Activated CD8-positive, alpha-beta T cell treated with anti-CD3 and anti-CD28 coated beads, Interleukin-2, amount 10 ng/mL, durations not matched to agents 7 days and 5 days (primary cell): ENCODE measurements at places on chromosomes 5 and 9.

DNA sequence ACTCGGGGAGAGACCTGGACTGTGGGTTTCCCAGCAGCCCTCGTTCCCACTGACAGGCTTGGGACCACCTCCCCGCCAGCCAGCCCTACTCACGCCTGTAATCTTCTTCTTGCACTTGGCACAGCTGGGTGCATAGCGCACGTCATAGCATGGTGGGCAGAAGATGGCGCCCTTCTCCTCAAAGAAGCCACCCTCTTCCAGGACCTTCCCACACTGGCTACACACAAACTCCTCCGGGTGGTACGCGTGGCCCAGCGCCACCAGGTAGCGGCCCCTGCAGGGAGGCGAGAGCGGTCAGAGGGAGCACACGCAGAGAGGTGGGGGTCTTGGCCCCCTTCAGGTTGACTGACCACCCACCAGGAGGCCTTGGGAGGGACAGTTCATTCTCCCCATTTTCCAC is 9.4 kb downstream of the PDLIM7 start:
- no peak for DNase-seq

DNA sequence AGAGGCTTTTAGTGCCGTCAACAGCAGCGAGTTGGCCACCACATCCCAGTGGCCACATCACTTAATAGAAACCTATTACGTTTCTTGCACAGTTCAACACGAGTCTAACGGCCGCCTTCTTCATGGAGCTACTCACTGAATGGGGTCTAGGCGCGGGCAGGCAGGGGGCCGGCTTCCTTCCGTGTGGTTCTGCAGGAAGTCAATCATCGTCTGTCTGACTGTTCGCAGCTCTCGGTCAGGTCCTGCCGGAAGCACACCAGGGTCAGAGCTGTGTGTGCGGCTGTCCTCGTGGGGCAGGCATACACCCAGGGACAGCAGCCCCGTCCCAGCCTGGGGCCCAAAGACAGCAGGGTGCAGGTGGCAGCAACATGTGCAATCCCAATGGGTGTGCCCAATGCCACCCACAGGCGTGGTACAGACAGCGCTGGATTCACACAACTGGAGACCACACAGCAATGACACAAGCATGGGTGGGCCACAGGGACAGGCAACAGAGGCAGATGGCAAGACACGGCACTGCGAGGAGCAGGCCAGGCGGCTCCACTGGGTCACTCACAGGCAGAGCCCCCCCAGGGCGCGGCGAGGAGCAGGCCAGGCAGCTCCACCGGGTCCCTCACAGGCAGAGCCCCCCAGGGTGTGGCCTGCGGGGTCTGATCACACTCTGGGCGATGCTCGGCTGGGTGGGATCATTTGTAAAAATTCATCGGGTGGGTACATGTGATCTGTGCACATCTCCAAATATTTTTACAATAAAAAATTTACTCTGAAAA is 19.1 kb upstream of the LHX3 start:
- no peak for DNase-seq

- DNase-seq, result no peak
Measured at GRCh38 chr5:16806711-16807546, 129.2 kb downstream of the MYO10 start.

DNA sequence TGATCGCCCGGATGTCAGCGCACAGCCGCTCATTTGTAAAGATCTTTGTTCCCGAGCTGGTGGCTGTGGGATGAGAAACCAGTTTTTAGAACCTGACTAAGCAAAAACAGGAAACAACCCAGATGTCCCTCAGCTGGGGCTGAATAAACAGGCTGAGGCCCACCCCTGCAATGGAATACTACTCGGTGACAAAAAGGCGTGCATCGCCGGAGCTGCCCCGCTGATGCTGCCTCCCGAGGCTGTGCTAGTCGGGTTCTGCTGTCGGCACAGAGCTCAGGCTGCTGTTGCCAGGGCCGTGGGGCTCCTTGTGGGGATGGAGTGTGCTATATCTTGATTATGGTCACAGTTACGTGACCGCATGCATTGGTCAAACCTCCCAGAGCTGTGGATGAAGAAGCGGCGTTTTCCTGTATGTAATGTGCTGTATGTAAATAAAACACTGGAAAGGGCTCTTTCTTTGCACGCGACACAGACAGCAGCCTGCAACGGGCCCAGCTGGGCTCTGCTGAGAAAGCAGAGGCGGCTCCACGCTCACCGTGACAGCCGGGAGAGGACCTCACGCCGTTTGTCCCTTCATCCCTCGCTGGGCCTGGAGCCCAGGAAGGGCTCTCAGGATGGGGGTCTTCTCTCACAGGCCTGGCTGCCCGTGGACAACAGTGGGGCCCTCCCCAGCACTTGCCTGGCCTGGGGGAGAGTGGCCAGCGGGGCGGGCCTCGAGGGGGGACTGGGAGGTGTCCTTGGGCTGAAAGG is 51.5 kb upstream of the RNU6ATAC start:
- DNase-seq, result no peak

DNA sequence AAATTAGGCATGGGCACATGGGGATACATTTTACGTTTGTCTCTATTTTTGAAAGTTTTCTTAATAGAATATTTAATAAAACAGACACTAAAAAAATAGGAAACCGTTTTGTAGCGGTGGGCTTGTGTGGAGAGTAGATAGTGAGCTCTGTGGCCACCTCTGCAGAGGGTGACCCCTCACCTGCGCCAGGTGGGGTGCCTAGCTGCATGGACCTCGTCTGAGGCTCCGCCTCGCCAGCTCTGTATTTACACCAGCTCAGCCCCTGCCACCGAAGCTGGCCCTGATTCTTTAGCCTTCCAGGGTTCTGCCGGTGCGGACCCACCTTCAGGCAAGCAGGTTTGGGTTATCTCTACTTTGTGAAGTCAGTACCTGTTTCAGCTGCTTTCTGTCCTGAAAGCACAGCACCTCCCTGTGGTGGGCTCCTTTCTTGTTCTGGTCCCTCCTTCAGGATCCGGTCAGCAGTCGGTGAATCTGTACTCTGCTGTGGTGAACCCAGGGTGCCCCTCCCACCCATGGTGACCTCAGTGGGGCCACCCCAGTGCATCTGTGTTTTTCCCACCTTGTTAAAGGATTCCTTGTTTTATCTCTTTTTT is 105.2 kb upstream of the CACNA1B start:
- no peak for DNase-seq

- DNase-seq, result no peak
Measured at GRCh38 chr5:129027260-129027659, 62.0 kb downstream of the SLC27A6 start.

- peak; percentile 47 for DNase-seq
Measured at GRCh38 chr9:89278997-89279739, 31.8 kb upstream of the CKS2 start.

GRCh38 chr5:62306896-62307689 is 1.1 kb downstream of the KIF2A start:
- DNase-seq, result peak; percentile 73

DNA sequence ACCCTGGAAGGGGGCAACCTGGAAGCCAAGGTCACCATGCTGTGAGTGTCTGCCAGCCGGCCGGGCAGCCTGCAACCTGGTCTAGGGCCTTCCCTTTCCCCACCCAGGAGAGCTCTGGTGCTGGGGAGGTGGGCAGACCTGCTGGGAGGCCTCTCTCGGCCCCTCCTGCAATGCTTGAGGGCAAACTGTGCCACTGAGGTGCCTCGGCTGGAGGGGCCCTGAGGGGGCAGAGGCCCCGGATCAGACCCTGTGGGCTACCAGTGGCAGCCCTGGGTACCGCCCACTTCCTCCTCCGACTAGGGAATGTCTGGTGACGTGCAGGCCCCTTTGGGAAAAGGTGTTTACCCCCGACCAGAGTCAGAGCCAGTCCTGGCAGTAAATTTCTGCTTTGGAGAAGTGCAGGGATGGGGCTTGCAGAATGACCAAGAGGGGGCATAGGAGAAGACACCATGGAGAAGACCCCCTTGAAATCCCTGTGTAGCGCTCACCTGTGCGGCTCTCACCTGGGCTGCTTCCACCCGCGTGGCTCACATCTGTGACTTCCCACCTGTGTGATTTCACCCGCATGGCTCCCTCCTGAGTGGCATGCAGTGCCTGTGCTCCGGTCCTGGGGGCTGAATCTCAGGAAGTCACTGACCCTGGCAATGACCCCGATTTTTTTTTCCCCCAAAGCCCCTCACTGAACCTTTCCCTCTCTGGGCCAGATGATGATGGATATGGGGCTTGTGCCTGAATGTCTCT is 1.1 kb downstream of the LCN1 start:
- no peak for DNase-seq

DNA sequence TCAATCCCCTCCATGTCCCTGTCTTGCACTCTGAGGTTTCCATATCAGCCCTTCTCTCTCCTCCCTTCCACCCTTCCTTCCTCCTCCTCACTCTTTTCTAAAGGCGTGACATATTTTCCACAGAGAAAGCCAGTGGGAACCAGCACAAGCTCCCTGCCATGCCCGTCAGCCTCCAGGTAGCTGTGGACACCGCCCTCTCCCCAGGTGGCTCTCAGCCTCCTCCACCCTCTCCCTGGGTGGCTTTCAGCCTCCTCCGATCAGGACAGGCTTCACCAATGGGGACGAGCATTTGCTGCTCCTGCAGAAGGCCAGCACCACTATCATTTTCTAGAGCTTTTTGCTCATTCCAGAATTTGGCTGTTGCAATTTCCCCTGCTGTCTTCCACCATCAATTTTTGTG is 236.6 kb downstream of the GADD45G start:
- DNase-seq, result no peak

- DNase-seq, result no peak
Measured at GRCh38 chr9:26181836-26182235, 503.6 kb upstream of the TUSC1 start.

DNA sequence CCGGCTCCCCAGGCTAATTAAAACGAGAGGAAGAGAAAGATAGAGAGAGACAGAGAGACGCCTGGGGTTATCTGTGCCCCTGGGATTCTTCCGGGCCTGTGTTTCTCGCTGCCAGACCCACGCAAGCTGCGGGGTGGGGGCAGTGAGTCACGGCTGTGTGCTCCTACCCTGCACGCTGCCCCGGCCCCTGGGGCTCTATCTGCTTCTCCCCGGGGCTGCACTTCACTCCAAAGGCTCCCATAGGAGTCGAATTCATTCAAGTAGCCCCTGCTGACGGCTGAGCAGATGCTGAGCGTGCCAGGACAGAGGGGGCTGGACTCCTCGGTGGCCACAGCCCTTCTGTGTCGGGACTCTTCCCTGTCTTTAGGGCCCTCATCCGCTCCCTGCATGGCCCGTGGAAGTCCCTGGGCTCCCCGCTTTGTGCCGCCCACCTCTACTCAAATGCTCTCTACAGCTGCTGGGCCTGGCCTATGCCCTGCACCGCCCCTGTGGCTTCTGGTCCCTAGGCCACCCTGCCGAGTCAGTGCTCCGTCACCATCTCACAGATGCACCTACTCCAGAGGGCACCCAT is 22.8 kb downstream of the SARDH start:
- DNase-seq, result no peak

DNA sequence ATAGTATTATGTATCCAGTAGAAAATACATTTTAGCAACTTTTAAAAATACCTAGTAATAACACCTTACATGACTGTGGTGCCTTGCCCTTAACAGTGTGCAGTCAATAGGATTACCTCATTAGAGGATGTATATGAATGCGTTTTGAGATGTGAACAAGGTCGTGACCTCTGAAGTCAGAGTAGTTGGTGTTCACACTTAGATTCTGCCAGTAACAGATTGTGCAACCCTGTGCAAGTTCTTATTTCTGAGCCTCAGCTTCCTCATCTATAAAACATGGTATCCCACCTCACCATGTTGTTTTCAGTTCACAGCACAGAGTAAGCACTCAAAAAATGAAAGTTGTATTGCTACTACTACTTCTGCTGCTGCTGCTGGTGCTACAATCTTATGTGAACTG is 347.3 kb downstream of the KDM4C start:
- no peak for DNase-seq

DNA sequence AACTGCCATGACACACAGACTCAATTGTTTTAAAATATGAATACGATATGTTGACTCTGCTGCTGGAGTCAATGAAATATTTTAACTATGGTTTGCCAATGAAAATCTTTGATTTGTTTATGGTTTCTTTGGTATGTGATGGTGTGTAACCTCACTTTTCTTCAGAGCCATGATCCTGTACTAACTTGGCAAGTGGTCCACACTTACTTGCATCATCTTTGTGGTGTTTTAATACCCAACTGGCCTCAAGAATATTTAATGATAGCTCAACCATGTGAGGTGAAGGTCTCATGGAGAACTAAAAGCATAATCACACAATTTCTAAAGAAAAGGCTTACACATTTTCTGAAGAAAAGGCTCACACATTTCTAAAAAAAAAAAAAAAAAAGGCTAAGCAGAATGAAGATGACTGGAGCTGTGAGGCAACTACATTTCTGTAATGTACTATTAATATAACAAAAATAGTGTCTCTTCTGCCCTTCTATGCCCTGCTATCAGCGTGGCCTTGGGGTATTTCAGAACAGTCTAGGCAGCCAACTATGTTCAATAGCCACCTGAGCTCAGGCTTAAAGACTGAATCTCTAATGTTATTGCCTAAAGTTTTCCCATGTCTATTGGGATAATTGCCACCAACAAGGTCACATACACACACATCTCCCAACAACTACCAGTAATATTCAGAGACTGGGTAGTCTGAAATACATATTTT is 395.0 kb downstream of the MLLT3 start:
- DNase-seq, result no peak

DNA sequence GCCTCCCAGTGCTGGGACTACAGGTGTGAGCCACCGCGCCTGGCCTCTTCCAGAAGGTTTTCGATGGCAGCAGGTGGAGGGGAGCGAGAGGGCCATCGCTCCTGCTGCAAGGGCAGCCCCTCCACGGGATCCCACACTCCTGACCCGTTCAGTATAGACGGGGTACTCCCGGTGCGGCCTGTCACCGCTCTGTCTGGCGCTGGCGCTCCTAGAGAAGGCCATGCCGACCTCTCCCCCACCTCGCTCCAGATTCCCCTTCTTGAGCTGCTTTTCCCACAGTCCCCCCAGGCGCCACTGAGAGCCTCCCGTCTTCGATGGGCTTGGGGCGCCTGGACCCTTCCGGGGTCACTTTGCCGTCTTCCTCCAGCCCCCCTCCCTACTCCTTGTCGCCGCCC is 4.3 kb upstream of the SQSTM1 start:
- DNase-seq, result no peak

DNA sequence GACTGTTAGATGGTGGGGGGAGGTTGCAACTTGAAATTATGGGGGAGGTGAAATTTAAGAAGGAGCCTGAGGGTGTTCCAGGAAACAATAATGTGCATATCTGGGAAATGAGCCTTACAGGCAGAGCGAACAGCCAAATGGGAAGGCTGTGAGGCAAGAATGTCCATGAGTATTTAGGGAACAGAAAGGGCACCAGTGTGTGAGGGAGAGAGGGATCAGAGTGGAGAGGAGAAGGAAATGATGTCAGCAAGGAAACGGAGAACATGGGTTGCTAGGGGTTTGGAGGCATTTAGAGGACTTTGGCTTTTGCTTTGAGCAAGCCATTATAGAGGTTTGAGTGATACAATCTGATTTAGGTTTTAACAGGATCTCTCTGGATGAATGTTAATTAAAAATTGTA is 285.4 kb downstream of the TLE4 start:
- no peak for DNase-seq
